ENCODE measurements at places on chromosomes 2 and 18. TPM values are rescaled to one million over a fixed set of nuclear protein-coding genes. Genes with fewer than 3 reads are reported as not detected.

GRCh38 chr2:176039375-176039774, 37.3 kb upstream of the LNPK start:
- no peak for DNase-seq

DNA sequence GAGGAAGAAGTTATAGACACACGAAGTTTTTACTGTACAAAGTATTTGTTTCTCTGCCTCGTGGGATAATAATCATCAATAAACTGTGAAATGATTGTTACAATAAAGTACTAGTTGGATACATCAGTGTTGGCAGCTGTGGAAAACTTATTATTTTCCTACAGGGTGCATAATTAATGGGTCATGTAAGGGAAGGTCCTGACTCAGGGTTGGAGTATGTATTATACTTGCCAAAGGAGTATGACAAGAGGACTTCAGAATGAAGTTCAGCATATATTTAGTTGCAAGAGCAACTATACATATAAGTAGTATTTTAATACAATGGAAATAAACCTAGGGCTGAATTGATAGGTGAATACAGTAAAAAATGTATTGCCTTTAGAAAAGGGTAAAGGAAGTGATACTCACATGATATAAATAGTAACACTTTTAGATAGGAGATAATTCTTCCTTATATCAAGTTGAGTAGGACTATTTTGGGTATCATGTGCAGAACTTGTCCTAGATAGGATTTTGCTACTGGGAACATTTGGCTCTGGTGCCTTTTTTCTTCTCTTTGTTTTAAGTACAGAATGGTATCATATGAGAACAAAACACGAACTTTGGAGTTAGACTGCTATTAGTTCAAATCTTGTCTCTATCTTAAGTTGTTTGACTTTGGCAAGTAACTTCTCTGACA, 79.1 kb downstream of the PLCL1 start:
- DNase-seq = no peak

Gene DPP10
- 0.74 TPM for total RNA-seq

Gene CKAP2L
- total RNA-seq = 0.26 TPM

Gene TTL
- 39.7 TPM for total RNA-seq

Gene RNF149
- total RNA-seq = 20.9 TPM

Gene ITGB6
- 1.1 TPM for total RNA-seq
